ENCODE measurements at places on chromosomes 6 and 20. TPM values are rescaled to one million over a fixed set of nuclear protein-coding genes. Genes with fewer than 3 reads are reported as not detected.

Gene DEFB115
- not detected for total RNA-seq

Gene HIVEP1
- 8.4 TPM for total RNA-seq

Gene KCNK16
- not detected for total RNA-seq

Gene BPIFB4
- not detected for total RNA-seq

Gene PPP1R18
- total RNA-seq, result 44.8 TPM

Gene PPIL4
- total RNA-seq, result 18.6 TPM

Gene DDX43
- not detected for total RNA-seq

Gene MLIP
- total RNA-seq, result not detected

Gene CTCFL
- not detected for total RNA-seq

Gene CCN5
- 27.5 TPM for total RNA-seq

Gene MYBL2
- total RNA-seq, result 80.7 TPM

Gene JAG1
- 33.7 TPM for total RNA-seq

Gene TBXT
- total RNA-seq, result not detected

Gene THBD
- 94.3 TPM for total RNA-seq

Gene C6orf58
- not detected for total RNA-seq

Gene BTNL2
- total RNA-seq, result not detected

Gene ZNF337
- 16.9 TPM for total RNA-seq

Gene MANEA
- total RNA-seq, result 3.5 TPM

Gene SPATA25
- total RNA-seq, result 0.53 TPM

Gene PRRT1
- total RNA-seq, result 0.63 TPM

Gene DEF6
- not detected for total RNA-seq

Gene PSORS1C1
- 4.2 TPM for total RNA-seq

Gene HLA-DRB1
- not detected for total RNA-seq

Gene SLC52A3
- 0.57 TPM for total RNA-seq

Gene LGSN
- 2.7 TPM for total RNA-seq

Gene SGK2
- total RNA-seq, result 6.7 TPM

Gene KCNQ2
- 0.21 TPM for total RNA-seq

Gene PACRG
- total RNA-seq, result 0.13 TPM

Gene SLC17A9
- not detected for total RNA-seq

Gene GLP1R
- total RNA-seq, result not detected

All from A549 treated with Mapracorat at 1 μM for 4 hours (cell line).